Urinary bladder (tissue), 4 donors: ENCODE measurements at places on chromosomes 6 and 20. TPM values are rescaled to one million over a fixed set of nuclear protein-coding genes. Genes with fewer than 3 reads are reported as not detected.

DNA sequence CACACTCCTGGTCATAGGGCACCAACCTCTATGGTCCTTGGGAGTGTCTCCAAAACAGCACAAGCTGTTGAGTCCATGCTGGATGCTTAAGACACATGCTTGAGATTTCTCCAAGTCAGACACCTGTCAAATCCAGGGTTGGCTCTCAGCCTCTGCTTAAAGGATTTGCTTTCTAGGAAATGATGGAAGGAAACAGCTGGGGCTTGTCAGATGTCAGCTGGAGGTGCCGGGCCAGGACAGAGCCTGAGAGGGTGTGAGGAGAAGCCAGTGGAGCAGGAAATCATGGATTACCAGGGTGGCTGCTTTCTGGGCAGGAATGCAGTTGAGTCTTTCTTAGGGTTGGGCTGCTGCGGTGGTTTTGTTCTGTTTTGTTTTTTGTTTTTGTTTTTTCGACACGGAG lies 83.0 kb upstream of the FAM184A start:
- no peak for DNase-seq

- no peak for DNase-seq
Measured at GRCh38 chr6:120569714-120570113, 764.6 kb downstream of the TBC1D32 start.

DNA sequence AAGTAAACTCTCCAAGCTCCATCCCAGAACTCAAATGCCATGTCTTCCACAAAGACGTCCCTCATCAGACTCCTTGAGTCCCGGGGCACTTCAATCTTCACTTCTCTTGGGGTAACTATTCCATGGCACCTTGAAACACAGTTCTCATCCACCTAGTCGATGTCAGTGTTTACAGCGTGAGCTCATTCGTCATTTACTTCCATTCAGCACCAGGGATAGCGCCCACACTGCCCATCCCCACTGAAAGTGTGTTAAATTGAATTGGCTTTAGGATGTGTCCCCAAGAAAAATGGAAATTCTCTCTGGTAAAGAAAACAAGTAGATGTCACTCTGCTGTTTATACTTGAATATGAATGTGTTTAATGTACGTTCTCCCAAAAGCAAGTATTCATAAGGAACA lies 31.3 kb downstream of the KCNK15 start:
- no peak for DNase-seq

DNA sequence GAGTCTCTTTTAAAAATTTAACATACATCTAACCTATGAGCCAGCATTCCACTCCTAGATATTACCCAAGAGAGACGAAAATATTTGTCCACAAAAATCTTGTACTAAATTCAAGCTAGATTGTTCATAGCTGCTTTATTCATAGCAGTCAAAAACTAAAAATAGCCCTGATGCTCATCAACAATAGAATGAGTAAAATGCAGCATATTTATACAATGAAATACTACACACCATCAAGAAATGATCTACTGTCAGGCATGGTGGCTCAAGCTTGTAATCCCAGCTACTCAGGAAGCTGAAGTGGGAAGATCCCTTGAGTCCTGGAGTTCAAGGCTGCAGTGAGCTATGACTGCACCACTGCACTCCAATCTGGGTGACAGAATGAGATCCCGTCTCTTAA lies 22.0 kb upstream of the SRC start:
- DNase-seq = no peak

LST1 gene
- total RNA-seq = 4.2 TPM

CDH22 gene
- 0.21 TPM for total RNA-seq

DST gene
- 818 TPM for total RNA-seq
